Stimulated activated CD4-positive, alpha-beta T cell treated with anti-CD3 and anti-CD28 coated beads, TNF-alpha, amount 100 ng/mL, for 48 hours (primary cell): ENCODE measurements at places on chromosomes 2 and 18.

- DNase-seq, result no peak
Measured at GRCh38 chr2:239302808-239303557, 97.8 kb downstream of the HDAC4 start.

DNA sequence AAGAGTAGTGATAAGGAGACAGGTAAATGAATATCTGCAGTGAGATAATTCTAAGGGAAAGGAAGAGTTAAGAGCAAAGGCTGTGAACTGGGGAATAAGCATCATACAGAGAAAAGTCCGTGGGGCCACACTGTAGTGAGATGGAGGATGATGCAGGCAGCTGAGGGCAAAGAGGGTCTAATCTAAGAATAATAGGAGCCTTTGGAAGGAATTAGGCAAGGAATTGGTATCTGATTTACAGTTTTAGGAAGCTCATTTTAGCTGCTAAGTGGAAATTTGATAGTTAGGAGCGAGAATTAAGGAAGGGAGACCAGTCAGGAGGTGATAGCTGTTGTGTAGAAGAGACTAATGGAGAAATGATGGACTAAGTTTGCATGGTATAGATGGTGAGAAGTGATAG, 43.5 kb downstream of the KIF5C start:
- no peak for DNase-seq

DNA sequence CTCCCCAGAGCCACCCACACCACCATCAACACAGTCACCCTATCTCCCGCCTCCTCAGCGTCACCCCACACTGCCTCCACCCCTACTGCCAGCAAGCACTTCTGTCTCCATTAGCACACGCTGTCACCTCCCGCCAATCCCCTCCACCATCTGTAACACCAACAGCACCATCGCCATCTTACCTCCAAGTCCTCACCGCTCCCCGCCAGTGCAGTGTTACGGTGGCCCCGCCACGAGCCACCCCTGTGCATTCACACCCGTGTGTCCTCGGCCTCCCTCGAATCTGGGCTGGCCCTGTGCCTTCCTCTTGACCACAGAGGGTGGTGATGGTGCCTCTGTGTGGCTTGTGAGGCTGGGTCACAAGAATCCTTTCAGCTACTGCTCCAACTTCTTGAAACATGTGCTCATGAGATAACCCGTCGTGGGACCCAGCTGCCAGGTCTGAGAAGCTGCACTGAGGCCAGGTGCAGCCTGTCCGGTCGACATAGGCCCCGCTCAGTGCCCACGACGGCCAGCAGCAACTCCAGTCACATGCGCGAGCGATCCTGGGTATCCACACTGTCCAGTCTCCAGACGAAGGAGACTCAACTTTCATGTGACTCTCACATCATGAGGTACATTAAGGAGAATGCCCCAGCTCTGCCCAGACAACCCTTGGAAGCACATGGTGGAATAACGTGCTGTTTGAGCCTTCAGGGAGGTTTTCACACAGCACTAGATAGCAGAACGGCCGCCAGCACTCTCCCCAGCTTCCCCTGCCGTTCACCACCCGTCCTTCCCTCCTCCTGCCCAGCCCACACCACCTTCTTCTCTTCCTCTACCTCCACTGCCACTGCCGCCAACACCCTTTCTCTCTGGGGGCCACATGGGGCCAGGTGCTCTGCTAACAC, 72.6 kb upstream of the ASB18 start:
- DNase-seq, result no peak

- DNase-seq, result no peak
Measured at GRCh38 chr2:181770150-181770549, 89.8 kb upstream of the NEUROD1 start.

- peak; percentile 2 for DNase-seq
Measured at GRCh38 chr2:135742325-135742757, 686 bp downstream of the UBXN4 start.

- no peak for DNase-seq
Measured at GRCh38 chr2:18724371-18725145, 135.2 kb upstream of the NT5C1B start.
